ENCODE measurements at places on chromosomes 16 and 17.
A peak's percentile ranks its signal among the peaks of the same experiment; 100 is the strongest.

- DNase-seq: no peak
Measured at GRCh38 chr16:72853575-72854266, 194.2 kb downstream of the ZFHX3 start.

GRCh38 chr16:507996-508395, 19.5 kb upstream of the CAPN15 start:
- DNase-seq: no peak

- no peak for DNase-seq
Measured at GRCh38 chr17:17172001-17172939, 33.9 kb downstream of the PLD6 start.

GRCh38 chr16:3063625-3064386, 1.6 kb upstream of the IL32 start:
- no peak for DNase-seq

- DNase-seq: no peak
Measured at GRCh38 chr17:33704856-33705255, 411.8 kb upstream of the ASIC2 start.

DNA sequence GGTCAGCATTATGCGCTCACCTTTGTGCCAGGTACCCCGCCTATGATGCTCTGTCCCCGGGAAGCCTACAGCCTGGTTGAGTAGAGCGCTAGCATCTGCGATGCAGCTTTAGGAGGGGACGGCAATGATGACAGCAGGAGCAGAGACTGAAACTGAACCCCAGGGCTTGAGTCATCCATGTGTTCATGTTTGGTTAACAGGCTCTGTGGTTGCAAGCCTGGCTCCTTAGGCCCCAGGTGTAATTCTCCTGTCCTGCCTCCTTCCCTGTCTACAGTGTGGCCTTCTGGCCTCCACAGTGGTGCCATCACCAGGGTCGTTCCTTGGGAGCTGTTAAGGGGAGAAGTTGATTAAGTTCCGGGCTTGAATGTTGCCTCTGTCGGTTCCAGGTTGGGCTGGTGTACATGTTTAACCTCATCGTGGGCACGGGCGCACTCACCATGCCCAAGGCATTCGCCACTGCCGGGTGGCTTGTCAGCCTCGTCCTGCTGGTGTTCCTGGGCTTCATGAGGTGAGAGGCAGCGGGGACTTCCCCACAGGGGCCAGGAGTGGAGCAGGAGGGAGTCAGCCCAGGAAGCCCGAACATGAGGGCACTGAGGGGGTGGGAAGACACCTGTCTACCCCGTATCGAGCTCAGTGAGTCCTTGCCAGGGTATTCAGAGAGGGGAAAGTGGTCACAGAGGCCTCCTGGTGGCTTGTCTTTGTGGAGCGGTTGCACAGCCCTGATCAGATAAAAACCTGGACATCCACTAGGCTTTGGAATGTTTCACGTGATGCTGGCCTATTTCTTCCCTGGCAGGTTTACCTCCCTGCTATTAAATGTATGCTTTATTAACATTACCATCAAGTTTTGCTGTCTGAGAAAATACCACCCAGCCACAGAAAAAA, 9.2 kb upstream of the NAT9 start:
- DNase-seq: no peak

DNA sequence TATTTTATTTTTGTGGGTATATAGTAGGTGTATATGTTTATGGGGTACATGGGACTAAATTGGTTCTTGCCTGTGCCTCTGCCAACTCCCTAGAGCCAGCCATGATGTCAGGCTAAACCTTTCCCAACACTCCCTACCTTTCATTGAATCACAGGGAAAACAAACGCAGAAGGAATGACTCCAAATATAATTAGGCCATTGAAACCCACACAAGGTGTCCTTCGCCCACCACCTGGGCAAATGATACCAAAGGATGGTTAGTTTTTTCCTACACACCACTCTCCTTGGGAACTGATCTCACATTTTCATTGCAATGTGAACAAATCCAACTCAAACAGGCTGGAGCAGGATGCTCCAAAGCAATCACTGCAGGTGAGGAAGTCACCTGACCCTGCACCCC, 27.5 kb downstream of the WSB1 start:
- DNase-seq: no peak

GRCh38 chr17:13584701-13585080, 17.0 kb downstream of the HS3ST3A1 start:
- no peak for DNase-seq

- DNase-seq: no peak
Measured at GRCh38 chr17:78537217-78537860, 39.9 kb downstream of the DNAH17 start.

GRCh38 chr16:81717662-81718189, 61.4 kb upstream of the PLCG2 start:
- no peak for DNase-seq

DNA sequence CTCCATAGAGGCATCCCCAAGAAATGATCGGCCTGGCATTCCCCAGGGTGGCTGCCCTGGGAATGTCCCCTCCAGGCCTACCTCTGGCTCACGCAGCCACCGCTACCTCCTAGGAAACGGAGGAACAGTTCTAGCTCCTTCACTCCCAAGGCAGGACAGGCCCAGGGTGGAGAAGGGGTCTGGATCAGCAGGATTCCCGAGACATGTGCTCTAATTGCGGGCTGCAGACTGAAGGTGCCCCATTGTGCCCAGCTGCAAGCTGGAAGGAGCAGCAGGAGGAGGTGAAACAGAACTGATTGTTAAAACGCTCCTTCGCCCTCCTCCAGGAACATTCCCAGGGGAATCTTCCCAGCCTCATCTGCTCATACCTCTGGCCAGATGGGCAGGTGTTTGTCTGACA, 40.8 kb downstream of the SCNN1G start:
- no peak for DNase-seq

DNA sequence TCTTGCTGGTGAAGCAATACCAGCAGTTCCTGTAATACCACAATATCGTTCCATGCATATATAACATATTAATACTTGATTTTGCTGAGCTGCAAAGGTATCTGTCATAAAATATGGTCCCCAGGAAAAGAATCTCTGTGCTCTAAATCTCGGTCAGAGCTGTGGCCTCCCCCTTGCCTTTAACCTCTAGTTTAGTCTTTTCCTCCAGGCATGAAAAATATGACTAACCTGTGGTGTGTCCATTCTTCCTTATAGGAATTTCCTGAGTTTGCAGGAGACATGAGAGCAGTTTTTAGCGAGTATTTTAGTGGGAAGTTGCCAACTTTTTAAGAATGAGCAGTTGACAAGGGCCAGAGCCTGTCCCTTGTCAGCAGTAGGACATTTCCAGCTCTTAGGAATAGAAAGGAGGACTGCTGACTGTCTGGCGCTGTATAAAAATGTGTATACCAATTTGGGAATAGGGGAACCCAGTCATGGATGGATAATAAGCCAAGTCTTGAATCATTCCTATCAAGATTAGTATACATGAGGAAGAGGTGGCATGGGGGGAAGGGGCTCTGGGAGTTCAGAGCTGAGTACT, 8.7 kb downstream of the ATXN1L start:
- no peak for DNase-seq

DNA sequence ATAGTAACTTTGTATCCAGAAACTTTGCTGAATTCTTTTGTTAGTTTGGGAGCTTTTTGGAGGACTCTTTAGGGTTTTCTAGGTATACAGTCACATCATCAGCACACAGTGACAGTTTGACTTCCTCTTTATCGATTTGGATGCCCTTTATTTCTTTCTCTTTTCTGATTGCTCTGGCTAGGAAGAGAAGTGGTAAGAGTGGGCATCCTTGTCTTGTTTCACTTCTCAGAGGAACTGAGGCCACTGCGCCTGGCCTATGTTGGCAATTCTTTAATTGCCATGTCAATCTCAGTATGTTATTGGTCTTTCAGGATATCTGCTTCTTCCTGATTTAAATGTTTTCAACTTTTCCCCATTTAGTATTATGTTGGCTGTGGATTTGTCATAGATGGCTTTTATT, 24.6 kb downstream of the ATF7IP2 start:
- no peak for DNase-seq

- peak; percentile 43 for DNase-seq
Measured at GRCh38 chr16:4410335-4411075, 5.9 kb downstream of the CORO7 start.

GRCh38 chr17:63946440-63947363, 14.6 kb upstream of the CD79B start:
- peak; percentile 38 for DNase-seq

GRCh38 chr16:68236137-68236825, 354 bp upstream of the ESRP2 start:
- DNase-seq: peak; percentile 61
